ENCODE measurements at places on chromosomes 1 and 21.

GRCh38 chr1:154320882-154321608 is at the start of gene AQP10:
AQP10 (plus strand) TSS chr1:154321093; CDS start chr1:154321156, 63 bp downstream.
- no peak for DNase-seq

DNA sequence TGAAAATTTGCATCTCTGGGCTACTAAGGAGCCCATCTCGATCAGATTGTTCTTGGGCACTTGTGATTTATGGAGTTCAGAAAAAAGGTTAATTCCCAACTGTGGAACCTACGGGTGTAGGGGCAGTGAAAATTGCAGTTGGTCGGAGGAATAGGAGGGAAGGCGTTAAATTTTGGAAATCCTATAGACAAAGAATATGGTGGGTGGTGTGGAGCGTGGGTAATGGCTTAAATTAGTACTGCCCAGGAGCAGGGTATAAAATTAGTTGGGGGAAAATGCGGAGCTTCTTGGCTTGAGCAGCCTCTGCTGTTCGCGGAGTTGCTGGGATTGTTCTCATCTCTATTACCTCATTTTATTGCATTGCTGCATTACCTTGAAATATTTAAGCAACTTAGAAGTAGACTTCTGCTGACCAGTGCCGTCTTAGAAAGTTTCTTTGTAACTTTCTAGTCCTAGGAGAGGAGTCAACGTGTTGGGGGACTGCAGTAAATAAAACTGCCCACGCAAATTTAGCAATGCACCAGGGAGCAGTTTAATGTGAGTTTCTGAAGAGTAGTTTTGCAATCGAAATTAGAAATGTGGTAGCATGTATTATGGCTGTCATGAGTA is 514 bp downstream of the S1PR1 start:
- DNase-seq, result no peak

- no peak for DNase-seq
These were observed 28.9 kb downstream of the OLFM3 start for GRCh38 chr1:101967871-101968270.

DNA sequence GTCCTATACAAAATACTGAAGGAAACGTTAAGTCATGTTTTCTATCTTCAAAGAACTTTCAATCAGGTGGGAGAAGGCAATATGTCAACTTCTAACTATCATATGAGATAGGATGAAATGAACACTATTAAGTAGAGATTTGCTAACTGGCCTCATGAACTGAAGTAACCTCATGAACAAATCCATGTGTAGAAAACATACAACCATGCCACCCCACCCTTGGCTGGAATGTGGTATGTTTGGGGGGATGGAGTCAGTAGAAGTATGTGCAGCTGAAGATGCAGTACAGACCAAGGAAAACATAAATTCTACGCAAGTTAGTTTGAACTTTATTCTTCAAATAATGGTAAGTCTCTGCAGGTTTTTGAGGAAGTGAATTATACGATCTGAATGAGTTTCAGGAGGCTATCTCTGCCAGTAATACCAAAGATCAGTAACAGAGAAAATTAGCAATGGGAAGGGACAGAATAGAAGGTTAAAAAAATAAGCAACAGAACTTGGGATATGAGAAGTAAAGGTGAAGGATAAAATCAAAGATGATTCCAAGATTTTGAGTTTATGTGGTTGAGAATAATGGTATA is 4.5 kb downstream of the TRMT1L start:
- DNase-seq, result no peak

GRCh38 chr21:30629200-30629599 is 5.8 kb upstream of the KRTAP20-2 start:
- DNase-seq, result no peak

DNA sequence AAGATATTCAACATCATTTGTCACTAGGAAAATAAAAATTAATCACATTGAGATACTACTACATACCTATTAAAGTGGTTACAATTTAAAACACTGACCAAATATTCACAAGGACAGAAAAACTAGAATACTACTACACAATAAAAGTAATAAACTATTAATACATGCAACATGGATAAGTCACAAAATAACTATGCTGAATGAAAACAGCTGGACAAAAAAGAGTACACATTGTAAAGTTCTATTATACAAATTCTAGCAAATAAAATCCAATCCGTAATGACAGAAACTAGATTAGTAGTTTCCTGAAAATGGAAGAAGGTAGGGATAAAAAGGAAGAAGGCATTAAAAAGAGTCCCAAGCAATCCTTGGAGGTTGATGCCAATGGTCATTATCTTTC is 348.7 kb upstream of the PTBP2 start:
- DNase-seq, result no peak

DNA sequence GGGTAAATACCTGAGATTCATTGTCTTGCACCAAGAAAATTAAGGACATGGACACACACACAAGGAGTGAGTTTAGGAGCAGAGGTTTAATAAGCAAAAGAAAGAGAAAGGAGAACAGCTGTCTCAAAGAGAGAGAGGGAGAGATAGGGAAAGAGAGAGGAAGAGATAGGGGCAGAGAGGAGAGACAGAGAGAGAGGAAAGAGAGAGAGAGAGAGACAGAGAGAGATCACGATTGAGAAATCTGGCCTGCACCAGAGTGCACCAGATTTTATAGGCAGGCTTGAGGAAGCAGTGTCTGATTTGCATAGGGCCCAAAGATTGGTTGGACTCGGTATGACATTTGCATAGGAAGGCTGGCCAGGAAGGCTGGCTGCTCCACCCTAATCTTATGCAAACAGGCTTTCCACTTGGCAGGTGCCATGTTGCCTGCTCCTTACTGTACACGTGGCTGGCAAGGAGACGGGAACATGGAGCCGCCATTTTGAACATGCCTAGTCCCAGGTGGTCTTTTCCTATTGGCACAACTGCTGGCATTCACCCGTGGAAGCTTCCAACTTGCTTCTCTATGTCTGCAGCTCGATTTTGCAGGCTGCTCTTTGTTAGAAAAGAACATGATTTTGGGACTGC is 419.9 kb downstream of the ZP4 start:
- no peak for DNase-seq

- no peak for DNase-seq
These were observed 120.7 kb downstream of the SEC16B start for GRCh38 chr1:177849130-177849529.

DNA sequence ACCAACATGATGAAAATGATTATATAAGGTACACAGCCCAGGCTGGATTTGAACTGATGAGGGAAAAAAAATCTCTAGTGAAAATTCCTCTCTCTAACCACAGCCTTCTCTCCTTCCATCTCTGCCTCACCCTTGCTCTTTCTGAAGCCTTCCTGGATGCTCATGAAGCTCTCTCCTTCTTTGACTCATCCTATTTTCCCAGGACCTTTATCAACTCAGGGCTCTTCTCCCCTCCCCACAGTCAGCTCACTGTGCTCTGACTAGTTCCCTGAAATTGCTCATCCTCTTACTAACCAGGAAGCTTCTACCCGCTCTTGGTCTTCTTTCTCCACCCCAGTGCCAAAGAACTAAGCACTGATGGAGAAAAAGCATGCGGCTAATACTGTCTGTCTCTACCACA is 46.4 kb upstream of the ERG start:
- DNase-seq, result no peak

DNA sequence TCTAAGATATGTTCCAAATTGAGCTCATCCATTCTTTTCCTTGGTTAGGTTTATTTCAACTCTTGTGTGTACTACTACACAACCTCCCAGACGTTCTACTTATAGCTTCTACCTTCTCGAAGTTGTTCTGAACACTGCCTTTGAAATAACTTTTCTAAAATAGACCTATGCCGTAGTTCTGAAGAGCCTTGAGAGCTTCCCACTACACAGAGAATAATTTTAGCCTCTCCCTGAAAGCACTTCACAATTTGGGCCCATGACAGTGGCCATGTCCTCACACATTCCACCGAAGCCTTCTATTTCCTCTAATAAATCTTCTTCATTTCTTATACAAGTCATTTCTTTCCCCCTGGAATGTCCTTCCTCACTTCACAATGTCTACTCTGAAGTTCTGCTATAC is 62.2 kb downstream of the CRB1 start:
- no peak for DNase-seq

- no peak for DNase-seq
These were observed 32.9 kb downstream of the FMO4 start for GRCh38 chr1:171346881-171347280.

DNA sequence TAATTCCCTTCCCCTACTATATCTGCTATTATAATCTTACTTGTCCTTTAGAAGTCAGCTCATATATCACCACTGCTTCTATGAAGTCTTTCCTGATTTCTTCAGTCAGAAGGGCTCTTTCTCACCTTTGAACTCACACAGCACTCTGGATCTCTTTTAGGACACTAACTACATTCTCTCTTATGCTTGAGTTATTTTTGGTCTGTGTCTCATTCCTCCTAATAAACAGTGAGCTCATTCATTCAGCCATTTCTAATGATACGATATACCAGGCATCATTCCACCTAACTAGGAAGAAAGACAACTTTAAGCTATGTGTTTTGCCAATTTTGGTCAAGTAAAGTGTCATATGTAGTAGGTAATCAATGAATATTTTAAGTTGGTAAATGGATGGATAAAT is 1.2 kb upstream of the STYXL2 start:
- DNase-seq, result no peak

DNA sequence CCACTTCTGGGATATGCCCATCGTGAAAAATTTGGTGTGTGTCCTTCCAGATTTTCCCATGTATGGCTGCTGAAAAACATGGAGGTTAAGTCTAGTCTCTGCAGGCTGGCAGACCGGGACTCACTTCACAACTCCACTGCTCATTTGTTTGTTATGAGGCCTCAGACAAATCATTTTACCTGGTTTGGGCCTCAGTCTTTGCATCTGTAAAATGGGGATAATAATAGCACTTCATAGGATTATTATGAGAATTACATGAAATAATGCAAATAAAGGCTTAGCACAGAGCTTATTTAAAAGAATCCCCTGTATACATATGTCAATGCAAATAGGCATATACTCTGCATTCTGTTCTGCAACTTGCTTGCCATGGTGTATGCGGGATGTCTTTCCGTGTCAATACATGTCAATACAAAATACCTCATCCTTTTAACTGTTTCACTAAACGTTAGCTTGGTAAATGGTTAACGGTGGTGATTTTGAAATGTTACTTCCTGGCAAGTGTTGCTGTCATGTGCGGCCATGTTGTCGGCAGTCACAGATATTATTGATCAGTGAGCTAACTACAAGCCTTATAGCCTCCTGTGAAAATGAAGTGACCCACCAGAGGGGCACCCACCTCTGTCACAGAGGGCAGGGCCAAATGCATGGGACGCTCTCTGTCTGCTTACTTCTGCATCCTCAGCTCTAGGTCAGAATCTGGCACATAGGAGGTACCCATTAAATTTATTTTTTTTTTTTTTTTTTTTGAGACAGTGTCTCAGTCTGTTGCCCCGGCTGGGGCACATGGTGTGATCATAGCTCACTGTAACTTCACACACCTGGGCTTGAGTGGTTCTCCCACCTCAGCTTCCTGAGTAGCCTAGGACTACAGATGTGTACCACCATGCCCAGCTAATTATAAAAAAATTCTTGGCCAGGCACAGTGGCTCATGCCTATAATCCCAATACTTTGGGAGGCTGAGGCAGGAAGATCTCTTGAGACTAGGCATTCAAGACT is 4.3 kb downstream of the LCK start:
- no peak for DNase-seq

- DNase-seq, result no peak
These were observed 9.9 kb upstream of the DIPK1A start for GRCh38 chr1:92970990-92971689.

DNA sequence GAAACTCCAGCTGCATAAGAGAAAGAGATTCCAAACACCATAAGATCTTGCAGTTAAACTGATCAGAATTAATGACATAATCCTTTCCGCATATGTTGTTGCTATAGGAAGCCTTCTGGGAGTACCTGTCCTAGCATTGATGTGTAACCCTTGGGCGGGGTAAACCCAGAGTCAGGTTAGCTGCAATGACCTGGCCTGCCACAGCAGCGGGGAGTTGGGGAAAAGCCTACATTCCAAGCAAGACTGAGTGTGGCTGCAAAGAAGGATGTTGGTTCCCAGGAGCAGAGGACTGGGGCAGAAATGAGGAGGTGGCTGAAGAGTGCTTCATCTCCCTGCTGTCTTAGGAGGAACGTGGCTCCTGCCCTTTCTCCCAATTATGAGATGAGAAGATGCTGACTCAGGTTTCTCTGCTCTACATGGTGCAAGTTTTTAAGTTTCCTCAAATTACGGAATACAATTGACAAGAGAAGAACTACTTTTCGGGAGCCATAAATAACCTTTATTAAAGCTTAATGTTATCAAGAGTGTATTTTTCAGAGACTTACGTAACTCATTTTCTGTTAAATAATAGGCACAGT is 142.1 kb downstream of the RYR2 start:
- no peak for DNase-seq

DNA sequence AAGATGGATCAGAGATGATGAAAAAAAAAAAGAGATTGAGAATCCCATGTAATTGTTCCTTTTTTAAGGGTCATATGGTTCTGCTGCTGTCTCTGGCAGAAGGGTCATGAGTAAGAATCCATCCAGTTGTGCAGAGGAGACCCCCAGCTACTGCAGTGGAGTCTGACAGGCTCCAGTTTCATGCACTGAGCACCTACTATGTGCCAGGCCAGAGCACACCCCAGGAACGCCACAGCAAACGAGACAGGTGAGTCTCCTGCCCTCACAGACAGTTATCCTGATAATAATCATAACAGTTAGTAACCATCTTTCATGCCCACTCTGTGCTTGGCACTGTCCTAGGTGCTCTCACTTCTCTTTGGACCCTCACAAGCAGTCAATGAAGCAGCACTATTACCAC is 420.0 kb downstream of the MATN1 start:
- no peak for DNase-seq

- no peak for DNase-seq
These were observed 11.6 kb upstream of the TTC39A start for GRCh38 chr1:51341876-51342496.

- no peak for DNase-seq
These were observed 51.0 kb downstream of the EPB41 start for GRCh38 chr1:28965271-28965870.

GRCh38 chr1:100481303-100481702 is 56.6 kb upstream of the GPR88 start:
- DNase-seq, result no peak

GRCh38 chr1:41766546-41766945 is 152.2 kb downstream of the HIVEP3 start:
- DNase-seq, result no peak

GRCh38 chr1:53325326-53326087 is 2.4 kb downstream of the LRP8 start:
- no peak for DNase-seq

GRCh38 chr1:201094832-201095231 is 17.4 kb downstream of the CACNA1S start:
- no peak for DNase-seq
